ENCODE measurements at places on chromosomes 16 and 17.
A peak's percentile ranks its signal among the peaks of the same experiment; 100 is the strongest.

DNA sequence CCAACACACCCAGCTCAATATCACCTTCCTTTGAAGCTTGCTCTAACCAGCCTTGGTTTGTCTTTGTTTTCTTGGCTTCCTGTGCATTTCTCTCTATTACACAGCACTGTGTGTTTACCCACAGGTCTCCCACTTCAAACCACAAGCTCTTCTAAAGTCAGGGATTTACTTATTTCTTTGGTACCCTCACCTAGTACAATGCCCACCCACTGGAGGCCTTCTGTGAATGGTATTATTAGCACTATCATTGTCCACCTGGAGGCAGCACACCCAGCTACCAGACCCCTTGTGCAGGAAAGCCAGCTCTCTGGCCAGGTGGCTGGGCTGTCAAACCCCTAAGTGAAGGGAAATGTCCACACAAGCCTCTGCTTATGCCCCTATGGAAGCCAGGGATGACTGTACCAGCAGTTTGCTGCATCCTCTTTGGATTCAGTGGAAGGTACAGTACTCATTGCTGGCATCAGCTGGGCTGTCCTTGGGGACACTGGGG, 9.4 kb upstream of the TOP2A start:
- no peak for DNase-seq

GRCh38 chr17:42720996-42721583, 23.8 kb downstream of the EZH1 start:
- DNase-seq, result peak; percentile 79

- DNase-seq, result no peak
Observed at GRCh38 chr16:46687486-46687885, 1.5 kb downstream of the VPS35 start.

DNA sequence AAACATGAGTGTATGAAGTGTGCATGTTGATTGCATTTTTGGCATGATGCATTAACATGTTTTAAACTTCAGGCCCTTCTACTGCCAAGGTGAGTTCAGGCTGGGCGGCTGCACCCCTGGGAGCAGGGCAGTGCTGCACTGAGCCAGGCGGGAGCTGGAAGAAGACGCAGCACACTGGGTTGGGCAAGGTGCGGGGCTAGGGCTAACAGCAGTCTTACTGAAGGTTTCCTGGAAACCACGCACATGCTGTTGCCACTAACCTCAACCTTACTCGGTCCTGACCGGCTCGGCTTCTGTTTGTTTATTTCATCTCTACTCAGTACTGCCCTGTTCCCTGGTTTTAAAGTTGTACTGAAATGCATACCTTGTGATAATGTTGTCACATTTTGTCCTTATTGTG, 61.0 kb downstream of the MAP2K4 start:
- DNase-seq, result no peak

- DNase-seq, result no peak
Observed at GRCh38 chr17:82399041-82399441, 19.1 kb upstream of the HEXD start.

- no peak for DNase-seq
Observed at GRCh38 chr17:41973408-41973811, 6.8 kb downstream of the CNP start.

DNA sequence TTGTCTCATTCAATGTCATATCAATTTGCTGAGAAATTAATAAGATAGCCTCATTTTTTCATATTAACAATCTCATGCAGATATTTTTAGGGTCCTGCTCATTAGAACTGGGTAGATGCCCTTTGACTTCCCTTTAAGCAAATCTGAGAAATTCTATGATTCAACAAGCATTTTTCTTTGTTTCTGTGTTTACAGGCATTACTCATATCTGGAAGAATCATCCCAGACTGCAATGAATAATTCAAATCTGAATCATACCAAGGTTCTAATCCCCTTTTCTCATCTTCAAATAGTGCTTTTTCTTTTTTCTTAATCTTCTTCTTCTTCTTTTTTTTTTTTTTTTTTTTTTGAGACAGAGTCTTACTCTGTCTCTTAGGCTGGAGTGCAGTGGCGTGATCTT, 69.2 kb upstream of the KIFC3 start:
- DNase-seq, result peak; percentile 53
